Brain (organoid and tissue), 16 donors: ENCODE measurements at places on chromosomes 5 and 9. TPM values are rescaled to one million over a fixed set of nuclear protein-coding genes. Genes with fewer than 3 reads are reported as not detected.

The FBN2 gene
- polyA plus RNA-seq = 0.70 TPM

The CARD9 gene
- 0.58 TPM for polyA plus RNA-seq

The GPR150 gene
- polyA plus RNA-seq = 1.4 TPM

The HMMR gene
- 7.5 TPM for polyA plus RNA-seq

The CDC20B gene
- 0.15 TPM for polyA plus RNA-seq

The ORM2 gene
- polyA plus RNA-seq = 0.49 TPM
